Dermis blood vessel endothelial cell (primary cell): ENCODE measurements at places on chromosomes 7 and 10. TPM values are rescaled to one million over a fixed set of nuclear protein-coding genes. Genes with fewer than 3 reads are reported as not detected.
A peak's percentile ranks its signal among the peaks of the same experiment; 100 is the strongest.

XRCC2 gene
- total RNA-seq: 3.1 and 7.0 TPM in 2 replicates

AGR3 gene
- total RNA-seq: 0.19 TPM in 1 of 2 replicates, not detected in the other

IDI2 gene
- not detected in 2 replicates for total RNA-seq

CABCOCO1 gene
- not detected in 2 replicates for total RNA-seq

ARHGEF5 gene
- 0.17 and 0.28 TPM in 2 replicates for total RNA-seq

NAT16 gene
- total RNA-seq: not detected in 2 replicates

ADRB1 gene
- total RNA-seq: 19.0 and 22.0 TPM in 2 replicates

DNA sequence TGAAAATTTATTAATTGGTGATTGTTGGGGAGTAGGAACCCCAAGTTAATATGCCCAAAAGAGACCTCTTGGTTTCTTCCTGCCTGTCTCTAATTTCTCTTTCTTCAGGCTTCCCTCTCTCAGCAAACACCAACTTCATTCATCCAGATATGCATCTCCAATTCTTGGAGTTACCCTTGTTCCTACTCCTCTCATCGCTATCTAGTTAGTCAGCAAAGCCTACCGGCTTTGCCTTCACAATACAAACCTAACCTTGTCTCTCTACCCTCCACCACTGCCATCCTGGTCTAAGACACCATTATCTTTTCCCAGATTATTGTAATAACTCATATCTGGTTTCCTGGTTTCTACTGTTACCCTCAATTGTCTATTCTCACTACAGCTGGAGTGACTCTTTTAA lies 47.9 kb downstream of the MRPL32 start:
- no peak for DNase-seq

DNA sequence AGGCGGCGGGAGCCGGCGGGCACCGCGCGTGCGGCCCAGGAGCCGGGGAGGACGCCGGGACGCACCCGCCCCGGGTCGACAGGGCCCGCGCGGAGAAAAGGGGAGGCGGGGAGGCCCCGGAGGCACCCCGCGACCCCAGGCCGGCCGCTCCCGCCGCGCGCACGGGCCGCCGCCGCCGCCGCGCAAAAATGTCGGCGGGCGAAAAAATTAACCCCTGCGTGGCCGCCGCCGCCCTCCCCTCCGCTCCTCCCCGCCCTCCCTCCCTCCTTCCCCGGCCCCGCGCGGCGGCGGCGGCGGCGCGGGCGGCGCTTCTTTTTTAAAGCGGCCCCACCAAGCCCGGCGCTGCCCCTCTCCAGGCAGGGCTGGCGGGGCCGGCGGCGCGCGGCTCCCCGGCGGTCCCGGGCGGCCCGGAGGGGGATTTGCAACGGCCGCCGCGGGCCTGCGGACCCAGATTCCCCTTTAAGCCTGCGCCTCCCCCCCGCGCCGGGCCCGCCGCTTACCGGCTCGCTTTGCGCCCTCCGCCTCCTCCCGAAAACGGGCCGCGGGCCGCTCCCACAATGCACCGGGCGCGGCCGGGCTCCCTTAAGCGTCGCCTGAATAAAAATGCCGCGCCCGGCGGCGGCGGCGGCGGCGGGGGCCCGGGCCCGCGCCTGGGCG lies 465 bp downstream of the SEPHS1 start:
- DNase-seq: peak; percentile 81

- no peak for DNase-seq
Observed at GRCh38 chr7:38410056-38410455, 136.6 kb upstream of the TARP start.

DNA sequence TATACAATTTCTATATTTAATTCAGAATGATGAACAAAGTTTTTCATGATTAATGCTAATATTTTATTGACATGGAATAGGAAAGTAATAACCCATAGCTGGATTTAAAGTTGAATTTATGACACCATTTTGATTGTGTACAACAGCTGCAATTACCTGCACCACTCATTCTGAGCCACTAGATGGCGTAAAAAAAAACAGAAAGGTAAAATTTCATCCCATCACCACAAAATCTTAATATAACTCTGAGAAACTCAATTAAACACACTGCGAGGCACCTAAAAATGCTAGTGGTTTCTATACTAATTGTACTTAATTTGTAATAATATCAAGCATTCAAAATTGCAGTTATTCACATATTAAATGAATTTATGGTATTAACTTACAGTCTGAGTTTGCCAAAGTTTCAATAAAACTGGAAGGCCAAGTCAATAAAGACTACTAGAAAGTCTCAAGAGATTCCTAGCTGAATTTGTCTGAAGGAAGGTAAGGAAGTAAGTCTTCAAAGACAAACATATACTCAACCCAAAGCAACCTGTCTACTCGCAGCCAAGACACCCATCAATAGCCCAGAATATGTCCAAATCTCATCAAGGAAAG lies 182.5 kb downstream of the SKAP2 start:
- peak; percentile 64 for DNase-seq

DNA sequence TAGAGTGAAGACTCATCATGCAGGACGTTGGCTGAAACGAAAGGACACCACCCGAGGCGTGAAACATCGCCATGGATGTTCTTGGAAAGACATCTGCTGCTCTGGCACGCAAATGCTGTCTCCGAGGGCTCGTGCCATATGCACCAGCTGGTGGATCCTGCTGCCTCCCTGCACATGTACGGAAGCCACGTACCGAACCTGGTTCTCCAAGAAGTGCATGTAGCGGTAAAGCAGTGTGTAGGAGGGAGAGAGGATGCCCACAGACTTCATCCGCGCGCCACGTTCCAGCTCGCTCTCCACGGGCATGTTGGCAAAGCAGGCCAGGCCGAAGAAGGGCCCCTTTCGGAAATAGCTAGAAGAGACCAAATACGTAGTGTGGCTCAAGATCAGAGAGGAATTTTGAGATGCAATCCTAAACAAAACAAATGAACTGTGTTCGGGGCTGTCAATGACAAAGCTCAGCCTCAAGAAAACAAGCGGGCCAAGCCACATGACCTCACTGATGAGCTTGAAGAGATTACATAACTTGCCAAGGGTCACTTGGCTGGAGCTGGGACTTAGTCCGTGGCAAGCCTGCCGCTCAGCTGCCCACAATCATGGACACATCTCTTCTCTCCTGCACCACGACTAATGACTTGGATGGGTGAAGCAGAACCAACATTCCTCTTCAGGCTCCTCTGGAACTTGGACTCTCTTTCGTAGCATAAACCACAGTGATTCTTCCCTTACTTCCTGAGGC lies 16.5 kb downstream of the DENND11 start:
- no peak for DNase-seq

GRCh38 chr7:50863053-50863452 lies 80.4 kb upstream of the GRB10 start:
- DNase-seq: no peak

- DNase-seq: no peak
Observed at GRCh38 chr10:33630761-33631160, 296.3 kb upstream of the NRP1 start.

DNA sequence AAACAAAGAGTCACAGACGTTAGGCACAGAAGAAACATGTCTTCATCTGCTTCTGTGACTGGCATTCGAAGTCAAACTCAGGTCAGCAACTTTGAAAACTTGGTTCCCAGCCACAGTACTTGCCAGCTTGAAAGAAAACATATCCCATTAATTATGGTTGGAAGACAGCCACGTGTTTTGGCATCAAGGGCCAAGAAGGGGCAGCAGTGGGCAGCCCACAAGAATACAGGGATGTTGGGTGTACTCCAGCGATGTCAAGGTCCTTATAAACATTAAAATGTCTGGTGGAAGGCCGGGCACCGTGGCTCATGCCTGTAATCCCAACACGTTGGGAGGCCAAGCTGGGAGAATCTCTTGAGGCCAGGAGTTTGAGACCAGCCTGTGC lies 29.5 kb downstream of the JCAD start:
- peak; percentile 43 for DNase-seq

DNA sequence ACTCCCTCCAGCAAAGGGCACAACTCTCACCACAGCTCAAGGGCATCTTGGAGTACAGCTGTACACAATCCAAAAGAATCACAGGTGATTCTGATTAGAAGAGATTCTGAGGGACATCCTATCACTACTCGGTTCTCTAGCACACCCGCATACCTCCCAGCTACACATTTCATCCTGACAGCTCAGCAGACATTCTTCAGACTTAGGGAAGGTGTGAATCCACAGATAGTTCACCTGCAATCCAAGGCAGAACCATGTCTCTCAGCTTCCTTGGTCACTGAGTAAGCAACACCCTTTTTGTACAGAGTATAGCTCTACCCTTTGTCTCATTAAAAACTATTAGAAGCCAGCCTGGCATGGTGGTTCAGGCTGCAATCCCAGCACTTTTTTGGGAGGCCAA lies 26.8 kb upstream of the FBXW4 start:
- DNase-seq: no peak

GRCh38 chr7:142785841-142786250 lies 15.1 kb downstream of the PRSS2 start:
- no peak for DNase-seq

DNA sequence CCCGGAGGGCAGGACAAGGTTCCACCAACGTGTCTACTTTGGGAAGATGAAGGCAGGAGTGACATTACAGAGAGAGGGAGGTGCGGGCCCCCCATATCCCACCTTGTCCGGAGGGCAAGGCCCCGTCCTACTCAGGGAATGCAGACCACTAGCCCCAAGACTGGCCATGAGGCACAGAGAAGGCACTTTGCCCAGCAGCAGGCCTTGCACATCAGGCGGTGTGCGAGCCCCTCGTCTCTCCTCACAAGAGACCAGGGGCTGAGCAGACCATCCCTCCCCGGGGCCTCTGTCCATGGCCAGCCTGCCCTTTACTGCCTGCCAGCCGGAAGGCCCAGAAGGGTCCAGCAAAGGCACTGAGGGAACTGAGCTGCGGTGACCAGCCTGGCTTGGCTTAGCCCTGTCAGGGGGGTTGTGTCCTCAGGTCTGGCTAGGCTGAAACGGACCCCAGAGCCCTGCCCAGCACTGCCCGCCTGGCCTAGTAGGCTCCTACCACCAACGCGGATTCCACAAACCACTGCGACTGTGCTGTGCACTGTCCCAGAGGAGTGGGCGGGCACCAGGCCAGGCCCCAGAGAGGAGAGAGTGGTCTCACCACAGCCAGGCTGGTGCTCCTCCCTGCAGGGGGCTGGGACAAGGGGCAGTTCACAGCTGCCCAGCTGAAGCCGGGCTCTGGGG lies 16.7 kb downstream of the CAMK2B start:
- no peak for DNase-seq

DNA sequence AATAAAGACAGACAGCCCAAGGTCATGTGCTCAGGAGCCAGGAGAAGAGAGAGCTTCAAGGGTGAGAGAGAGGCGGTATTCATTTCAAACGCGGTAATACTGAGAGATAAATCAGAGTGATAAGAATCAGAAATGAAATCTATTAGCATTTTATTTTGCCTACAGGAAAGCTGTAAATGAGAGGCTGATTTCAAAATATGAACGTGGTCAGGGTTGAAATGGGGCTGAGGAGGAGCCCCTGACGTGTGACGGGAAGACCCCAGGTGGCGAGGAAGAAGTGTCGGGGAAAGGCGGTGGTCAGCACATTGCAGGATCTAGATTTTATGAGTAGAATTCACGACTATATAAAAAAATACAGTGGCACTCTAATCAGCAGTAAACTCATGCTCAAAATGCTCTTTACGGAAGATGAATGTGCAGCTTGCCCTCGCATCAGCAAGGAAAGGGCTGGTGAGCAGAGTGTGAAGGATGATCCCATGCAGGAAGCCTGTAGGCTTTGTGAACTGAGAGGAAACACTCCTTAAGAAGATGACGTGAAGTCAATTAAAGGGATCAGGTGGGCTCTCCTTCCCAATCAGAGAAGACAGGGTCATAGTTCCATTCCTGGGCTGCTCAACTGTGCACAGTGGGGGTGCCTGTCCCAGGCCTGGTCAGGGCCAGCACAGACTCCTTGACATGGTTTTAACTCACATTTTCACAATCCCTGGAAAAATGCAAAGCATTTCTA lies 360.2 kb downstream of the PTPRN2 start:
- no peak for DNase-seq
